ENCODE measurements at places on chromosomes 2 and 18.
A peak's percentile ranks its signal among the peaks of the same experiment; 100 is the strongest.

DNA sequence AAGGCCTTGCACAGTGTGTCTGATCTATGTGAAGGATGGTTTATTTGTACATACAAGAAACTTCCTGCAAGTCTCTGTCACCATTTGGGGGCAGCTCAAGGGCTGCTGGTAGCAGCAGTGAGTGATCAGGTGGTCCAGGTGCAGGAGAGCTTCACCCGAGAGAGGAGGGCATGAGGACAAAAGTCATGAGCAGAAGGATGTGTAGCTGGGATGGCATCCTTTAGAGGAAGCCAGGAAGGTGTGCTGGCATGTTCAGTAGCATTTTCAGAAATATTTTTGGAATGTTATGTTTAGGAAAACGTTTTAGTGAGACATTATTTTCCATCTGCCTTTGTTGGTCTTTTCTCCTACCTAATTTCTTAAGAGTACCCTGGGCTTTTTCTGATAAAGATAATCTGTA is 31.9 kb downstream of the VWA3B start:
- no peak for DNase-seq

GRCh38 chr18:46754188-46754587 is 2.7 kb downstream of the ST8SIA5 start:
- no peak for DNase-seq

GRCh38 chr2:150466741-150467620 is 20.5 kb downstream of the RND3 start:
- peak; percentile 84 for DNase-seq

DNA sequence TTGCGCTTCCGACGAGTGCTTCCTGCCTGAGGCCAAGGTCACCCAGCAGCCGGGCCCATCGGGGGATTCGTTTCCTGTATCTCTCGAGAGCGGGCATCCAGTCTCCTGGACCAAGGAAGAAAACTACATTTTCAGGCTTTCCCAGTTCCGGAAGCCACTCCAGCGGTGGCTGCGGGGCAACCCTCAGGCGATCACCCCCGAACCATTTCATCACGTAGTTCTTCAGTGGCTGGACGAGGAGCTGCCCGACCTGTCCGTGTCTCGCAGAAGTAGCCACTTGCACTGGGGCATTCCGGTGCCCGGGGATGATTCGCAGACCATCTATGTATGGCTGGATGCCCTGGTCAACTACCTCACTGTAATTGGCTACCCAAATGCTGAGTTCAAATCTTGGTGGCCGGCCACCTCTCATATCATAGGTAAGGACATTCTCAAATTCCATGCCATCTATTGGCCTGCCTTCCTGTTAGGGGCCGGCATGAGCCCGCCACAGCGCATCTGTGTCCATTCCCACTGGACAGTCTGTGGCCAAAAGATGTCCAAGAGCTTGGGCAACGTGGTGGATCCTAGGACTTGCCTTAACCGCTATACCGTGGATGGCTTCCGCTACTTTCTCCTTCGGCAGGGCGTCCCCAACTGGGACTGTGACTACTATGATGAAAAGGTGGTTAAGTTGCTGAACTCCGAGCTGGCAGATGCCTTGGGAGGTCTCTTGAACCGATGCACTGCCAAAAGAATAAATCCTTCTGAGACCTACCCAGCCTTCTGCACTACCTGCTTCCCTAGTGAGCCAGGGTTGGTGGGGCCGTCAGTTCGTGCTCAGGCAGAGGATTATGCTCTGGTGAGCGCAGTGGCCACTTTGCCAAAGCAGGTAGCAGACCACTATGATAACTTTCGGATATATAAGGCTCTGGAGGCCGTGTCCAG is 1.0 kb downstream of the MARS2 start:
- DNase-seq = no peak

DNA sequence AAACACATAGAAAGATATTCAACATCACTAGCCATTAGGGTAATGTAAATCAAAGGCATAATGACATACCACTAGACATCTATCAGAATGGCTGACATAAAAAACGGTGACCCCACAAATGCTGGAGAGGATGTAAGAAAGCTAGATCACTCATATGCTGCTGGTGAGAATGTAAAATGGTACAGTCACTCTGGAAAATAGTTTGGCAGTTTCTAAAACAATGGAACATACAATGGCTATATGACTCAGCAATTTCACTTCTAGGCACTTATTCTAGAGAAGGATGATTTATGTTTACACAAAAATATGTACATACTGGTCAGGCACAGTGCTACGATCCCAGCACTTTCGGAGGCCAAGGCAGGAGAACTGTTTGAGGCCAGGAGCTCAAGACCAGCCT is 87.3 kb downstream of the COLEC12 start:
- DNase-seq = peak; percentile 72

GRCh38 chr2:208358758-208359631 is 47.6 kb upstream of the PTH2R start:
- DNase-seq = peak; percentile 34

DNA sequence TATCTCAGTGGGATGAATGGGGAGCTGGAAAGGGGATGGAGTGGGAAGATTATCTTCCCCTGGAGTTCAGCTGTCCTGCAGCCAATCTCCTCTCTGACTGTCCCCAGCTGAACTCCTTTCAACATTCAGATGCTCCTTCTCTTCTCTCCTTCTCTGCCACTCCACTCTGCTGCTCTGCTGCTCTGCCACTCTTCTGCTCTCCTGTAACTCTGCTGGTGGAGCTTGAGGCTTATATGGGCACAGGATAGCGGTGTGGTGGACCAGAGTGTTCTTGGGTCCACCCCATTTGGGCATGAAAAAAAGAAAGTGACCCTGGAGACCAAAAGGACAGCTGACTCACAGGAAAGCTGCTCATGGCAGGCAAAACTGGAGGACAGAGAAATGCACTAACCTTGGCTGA is 26.6 kb downstream of the FAHD2B start:
- DNase-seq = no peak

DNA sequence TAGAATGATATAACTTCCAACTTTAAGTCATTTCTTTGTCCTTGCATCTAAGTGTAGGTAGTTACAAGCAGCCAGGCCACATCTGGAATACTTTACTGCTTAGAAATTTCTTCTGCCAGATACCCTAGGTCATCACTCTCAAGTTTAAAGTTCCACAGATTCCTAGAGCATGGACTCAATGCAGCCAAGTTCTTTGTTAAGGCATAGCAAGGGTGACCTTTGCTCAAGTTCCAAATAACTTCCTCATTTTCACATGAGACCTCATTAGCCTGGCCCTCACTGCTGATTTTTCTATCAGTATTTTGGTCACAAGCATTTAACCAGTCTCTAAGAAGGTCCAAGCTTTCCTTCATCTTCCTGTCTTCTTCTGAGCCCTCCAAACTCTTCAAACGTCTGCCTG is 7.8 kb upstream of the UGT1A9 start:
- no peak for DNase-seq

DNA sequence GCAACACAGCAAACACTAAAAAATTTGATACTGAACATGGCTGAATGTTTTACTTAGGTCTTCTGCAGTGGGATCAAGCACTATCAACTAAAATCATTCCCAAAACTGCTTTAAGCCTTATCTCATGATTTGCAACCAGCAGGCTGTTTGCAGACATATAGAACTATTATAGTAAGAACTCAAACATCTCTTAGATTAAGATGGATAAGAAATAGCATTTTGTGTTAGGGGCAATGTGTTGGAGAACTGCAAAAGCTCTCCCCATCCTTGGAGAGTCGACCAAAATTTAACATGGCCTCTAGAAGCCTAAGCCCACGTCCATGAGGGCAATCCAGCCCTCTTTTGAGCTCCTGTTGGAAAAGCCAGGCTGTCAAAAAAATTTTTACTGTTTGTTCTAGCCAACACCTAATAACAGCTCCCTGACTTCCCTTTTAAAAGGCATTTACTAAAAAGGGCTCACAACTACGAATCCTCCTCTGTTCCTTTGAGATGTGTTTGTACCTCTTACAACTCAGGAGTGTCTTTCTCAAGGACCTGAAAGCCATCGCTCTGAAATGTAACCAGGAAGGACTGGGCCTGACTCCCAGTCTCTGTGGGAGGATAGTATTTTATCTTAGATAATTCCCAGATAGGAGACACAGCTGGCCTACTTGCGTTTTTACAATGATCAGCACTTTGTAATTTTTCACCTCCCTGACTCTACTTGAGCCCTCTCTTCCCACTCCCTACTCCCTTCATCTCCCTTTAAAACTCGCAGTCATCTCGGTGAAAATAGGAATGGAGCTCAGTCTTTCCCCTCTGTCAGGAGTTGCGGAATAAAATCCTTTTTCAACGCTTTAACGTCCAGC is 1.4 kb downstream of the KRCC1 start:
- DNase-seq = peak; percentile 8

DNA sequence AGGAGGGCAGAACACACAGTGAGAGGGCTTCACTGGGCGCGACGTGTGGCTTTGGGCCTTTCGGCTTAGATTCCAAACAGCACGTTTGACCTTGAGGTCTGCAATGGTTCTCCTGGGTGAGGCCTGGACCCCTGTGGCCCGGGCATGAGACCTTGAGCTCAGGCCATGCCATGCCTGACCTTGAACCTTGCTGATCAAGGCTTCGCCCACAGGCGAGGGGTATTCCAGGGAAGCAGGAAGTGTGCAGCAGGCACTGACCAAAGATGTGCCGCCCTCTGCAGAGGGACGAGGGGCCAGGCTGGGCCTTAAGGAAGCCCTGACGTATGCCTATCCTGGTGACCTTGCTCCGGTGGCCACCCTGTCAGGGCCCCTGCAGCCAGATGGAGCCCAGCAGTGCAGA is 178.3 kb upstream of the HDAC4 start:
- no peak for DNase-seq

- DNase-seq = no peak
Measured at GRCh38 chr18:64365106-64365505, 216.2 kb upstream of the LINC00305 start.

DNA sequence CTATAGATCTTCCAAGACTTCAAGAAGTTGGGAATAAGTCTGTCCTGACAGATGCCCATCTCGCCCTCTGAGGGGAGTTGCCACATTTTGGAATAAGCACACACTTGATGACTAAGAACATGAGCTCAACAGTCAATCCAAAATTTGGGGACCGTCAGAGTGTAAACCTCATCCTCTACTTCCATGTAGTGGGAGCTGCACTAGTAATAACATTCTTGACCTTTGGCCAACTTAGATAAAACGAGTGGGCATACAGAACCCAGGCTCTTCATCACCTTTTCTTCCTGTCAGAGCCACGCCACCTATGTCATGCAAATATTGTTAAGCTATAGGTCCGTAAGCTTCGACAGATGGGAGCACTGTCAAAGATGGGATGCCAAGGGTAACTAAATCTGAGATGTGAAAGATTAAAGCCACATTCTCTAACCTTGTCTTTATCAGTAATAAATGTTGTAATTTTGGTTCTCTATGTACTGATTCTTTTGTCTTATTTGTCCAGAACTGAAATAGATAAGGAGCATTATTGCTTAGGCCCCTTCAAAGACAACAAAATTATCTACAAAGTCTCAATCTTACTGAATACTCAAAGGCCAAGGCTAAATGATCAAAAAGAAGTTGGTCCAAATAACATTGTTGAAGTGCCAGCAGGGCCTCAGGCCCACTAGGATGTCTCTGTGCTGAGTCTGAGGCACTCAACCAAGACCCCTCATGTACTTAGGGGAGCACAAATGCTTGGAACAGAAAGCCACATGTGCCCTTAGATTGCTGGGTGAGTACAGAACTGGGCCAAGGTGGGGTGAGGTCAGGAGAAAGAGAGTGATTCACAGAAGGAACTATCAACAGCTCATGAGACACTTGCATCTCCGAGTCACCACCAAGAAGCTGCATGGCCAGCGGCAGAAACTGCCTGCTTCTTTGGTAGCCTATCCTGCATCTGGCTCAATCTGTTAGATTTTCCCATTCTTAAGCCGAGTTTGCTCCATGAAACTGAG is 15.0 kb downstream of the CDH2 start:
- no peak for DNase-seq

DNA sequence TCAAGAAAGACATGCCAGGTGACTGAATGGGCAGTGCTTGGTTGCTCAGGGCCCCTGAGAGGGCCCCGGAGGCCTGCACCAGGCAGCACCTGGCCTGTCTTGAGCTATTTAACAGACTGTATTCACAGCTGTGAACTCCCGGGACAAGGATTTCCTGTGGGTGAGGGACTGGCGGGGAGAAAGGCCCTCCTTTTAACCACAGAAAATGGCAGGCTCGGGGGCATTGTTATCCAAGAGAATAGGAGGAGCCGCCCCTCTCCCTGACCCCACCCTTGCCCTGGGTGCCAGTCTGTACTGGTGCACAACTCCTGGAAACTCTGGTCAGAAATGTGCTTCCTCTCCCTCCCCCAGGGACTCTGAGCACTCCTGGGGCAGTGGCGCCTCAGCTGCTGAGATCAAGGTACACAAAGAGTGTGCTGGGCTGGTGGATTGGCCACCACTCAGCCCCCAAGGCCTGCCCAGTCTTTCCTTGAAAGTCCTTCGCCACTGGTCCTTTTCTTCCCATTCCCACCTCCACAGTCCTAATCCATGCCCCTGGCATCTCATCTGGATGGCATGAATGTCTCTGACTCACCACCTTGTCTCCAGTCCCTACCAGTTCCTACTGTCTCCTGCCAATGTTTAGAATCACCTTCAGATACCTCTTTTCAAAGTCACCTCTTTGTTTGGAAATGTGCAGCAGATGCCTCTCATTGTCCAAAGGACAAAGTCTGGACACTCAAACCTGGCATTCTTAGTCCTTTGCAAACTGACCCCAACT is 19.6 kb upstream of the EPAS1 start:
- DNase-seq = no peak

DNA sequence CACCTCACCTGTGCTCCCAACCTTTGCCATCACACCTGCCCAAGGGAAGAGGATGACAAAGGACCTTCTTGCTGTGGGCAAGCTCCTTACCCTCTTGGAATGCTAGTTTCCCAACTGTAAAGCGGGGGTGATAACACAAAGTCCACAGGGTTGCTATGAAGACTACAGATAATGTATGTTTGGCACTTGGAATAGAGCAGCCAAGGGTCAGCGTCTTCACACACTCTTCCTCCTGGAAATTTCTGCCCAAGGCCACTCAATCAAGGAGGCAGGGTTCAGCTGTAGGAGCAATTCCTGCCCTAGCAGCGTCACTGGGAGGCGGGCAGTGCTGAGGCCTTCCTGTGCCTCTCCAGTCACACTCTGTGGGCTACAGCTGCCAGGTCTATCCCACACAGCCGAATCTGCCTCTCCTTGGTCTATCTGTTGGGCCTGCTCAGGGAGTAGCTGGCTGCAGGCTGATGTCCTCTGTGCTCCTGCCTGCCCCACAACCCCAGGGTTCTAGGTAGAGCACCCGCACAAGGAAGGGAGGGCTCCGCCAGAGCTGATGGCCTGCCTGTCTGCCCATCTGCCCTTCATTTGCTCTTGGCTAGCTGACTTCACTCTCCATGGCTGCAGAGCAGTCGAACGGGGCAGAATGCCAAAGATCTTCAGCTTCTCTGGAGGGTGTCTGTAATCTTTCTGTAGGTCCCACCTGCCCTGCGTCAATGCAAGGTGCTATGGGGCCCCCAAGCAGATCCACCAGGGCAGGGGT is 91.9 kb downstream of the MRO start:
- no peak for DNase-seq

DNA sequence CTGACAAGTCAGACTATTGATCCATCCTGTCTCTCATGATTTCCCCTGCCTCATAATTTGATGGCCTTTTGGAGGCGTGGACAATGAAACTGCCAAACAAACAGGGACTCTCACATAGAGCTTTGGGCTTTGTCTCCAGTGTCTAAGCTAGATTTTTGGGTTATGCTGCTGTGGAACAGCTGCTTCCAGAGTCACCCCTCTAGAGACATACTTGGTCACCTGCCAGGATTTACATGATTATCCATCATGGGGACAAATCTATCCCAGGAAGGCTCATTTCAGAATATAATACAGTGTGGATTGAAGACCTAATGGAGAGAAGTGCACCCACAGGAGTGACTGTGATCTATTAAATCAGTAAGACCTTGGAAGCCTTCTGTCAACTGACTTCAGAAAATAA is 159.6 kb downstream of the SLC8A1 start:
- no peak for DNase-seq

- DNase-seq = no peak
Measured at GRCh38 chr2:84085562-84085961, 373.5 kb downstream of the SUCLG1 start.
